ENCODE measurements at places on chromosomes 3 and 15.

- DNase-seq = no peak
Measured at GRCh38 chr3:24854748-24855147, 360.1 kb upstream of the THRB start.

- no peak for DNase-seq
Measured at GRCh38 chr15:90545095-90545494, 15.4 kb downstream of the CRTC3 start.

GRCh38 chr15:60553163-60553562, 74.2 kb upstream of the ICE2 start:
- no peak for DNase-seq

DNA sequence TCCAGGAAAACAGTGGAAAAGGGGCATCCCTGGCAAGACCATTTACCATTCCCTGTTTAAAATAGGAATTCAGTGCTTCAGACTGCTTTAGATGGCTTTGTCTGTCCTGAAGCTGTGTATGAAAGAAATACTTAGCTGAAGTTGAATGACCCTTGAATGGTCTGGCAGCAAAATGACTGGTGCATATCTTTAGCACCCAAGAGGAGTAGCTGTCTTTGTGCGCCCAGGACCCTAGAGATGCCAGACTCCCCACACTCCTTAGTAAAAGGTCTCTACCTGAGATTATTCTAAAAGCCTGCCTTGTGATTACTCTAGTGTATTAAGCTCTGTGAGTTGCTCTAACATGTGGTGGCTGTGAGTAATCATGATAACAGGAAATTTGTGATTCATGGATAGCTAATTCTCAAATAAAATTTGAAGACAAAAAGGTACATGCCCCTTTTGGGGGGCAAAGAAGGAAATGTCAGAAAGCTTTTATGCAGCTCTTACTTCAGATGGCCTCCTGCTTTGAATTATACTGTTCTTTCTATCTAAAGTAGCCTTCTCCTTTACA, 3.2 kb downstream of the MAPKBP1 start:
- no peak for DNase-seq

GRCh38 chr3:146404436-146404835, 64.9 kb downstream of the PLSCR2 start:
- DNase-seq = no peak

- no peak for DNase-seq
Measured at GRCh38 chr3:24523215-24523614, 28.6 kb upstream of the THRB start.
